EL (cell line): ENCODE measurements at places on chromosomes 5 and 9.

DNA sequence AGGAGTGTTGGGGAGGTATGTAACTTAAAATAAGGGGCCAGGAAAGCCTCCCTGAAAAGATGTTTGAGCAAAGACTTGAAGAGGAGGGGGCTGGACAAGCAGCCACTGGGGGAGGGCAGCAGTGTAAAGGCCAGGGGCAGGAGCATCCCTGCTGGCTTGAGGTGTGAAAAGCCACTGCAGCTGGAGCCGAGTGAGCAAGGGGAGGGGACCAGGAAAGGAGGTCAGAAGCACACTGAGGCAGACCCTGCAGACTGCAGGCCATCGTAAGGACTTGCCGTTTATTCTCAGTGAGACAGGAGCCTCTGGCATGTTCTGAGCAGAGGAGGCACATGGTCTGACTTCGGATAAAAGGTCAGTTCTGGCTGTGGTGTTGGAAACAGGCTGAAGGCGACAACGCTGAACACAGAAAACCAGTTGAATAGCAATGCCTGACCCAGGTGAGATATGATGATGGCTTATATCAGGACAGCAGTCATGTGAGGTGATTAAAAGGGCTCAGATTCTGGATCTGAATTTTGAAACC, 10.2 kb upstream of the ERGIC1 start:
- DNase-seq = no peak

DNA sequence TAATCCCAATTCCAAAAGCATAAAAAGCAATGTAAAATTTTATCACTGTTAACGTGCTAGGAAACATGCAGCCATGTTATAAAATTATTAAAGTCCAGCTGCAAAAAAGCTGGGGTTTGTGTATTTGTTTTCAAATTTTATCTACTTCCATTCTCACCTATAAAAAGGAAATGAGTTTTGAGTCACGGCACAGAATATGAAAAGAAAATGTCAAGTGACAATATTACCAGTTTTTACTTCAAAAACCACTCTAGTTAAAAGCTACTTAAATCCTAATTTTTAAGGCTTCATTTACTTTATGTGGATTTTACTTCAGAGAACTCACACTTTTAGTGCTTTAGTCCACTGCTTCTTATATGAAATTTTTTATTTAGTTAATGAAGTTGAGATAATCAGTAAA, 72.7 kb upstream of the IFNE start:
- no peak for DNase-seq

DNA sequence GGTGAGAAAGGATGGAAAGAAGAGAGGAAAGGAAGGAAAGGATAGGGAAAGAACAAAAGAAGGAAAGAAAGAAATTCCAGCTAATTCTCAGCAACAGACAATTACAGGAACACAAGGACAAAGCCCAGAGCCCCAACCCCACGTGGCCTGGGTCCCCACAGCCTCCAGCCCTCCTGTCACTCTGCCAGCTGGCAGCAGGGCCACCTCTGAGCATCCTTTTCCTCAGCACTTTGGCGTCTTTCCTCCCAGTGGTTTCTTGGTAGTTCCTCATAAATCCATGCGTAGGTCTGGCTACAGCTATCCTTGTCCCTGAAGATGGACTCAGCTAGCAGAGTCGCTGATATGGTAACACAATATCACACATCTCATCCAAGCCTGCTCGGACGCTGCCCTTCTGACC, 28.3 kb downstream of the ADAMTS2 start:
- DNase-seq = no peak

DNA sequence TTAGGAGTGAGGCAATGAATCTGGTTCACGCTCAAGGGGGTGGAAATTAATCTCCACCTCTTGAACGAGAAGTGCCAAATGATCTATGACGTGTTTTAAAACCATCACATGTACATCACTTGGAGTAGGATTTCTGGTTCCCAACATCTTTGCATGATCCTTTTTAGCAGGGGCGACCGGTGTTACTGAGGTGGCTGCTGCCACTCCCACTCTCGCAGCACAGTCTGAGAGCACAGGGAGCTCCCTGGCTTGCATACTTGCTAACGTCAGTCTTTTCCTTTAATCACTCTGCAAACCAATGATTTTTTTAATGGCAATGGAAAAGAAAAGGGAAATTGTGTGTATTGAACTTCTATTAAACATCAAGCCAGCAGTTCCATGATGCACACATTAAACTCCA, 624.4 kb downstream of the IRX1 start:
- DNase-seq = no peak

DNA sequence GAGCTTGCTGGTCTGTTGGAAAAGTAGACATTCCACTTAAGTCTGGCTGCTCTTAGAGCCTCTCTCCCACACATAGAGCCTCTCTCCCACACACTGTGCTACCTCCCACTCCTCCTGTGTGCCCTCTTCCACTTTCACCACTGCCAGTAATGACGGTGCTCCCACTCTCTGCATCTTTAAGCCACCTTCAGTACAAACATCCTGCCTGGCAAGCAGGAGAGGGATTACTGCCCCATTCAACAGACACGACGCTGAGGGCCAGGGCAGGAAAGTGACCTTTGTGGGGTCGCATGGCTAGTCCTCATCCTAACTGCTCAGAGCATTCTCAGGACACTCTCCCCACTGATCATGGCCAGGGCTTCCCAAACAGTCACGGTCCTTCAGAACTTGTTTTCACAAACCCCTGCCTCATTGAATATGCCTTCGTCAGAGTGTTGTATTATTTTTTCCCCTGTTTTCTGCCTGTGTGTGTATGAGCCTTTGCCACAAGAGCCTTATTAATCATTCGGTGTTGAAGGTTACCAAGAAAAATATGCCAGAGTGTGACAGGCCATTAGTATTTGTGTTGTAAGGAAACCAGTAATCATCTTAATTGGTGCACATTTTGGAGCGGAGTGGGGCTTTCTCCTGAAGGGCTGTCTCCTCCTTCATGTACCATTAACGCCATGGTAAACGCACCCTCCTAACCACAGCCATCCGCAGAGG, 87.1 kb upstream of the SAP30L start:
- no peak for DNase-seq

DNA sequence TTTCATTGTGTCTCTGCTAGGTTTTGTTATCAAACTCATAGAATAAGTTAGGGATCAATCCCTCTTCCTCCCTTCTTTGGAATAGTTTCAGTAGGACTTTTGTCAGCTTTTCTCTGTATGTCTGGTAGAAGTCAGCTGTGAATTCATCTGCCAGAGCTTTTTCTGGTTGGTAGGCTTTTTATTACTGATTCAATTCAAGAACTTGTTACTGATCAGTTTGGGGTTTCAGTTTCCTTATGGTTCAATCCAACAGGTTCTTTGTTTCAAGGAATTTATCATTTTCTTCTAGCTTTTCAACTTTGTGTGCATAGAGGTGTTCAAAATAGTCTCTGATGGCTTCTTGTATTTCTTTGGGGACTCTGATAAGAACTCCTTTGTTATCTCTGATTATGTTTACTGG, 221.7 kb downstream of the FGF10 start:
- no peak for DNase-seq

GRCh38 chr5:151040211-151040747, 19.9 kb downstream of the GPX3 start:
- no peak for DNase-seq

DNA sequence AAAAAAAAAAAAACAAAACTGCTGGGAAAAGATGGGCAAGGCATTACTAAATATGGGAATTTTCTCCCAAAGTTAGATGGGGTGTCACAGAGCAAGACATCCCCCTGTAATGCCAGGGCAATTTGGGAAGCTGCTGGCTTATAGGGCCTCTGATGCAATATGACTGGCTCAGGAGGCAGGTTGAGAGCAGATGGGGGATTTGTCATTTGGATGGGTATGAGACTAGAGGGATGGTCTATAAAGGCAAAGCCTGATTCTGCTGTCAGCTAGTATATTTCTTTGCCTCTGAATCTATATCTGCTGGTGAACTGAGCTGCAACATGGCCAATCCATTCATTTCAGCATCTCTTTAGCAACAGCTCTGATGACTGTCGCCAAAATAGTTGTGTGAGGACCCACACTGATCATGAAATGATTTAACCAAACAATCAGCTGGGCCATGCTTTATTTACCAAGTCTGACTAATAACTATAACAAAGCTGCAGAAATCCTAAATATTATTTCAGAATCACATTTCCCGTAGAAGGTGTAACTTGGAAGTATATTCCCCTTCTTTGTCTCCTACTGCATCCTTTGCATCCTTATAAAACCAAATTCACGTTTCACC, 455.1 kb upstream of the ZNF608 start:
- no peak for DNase-seq

DNA sequence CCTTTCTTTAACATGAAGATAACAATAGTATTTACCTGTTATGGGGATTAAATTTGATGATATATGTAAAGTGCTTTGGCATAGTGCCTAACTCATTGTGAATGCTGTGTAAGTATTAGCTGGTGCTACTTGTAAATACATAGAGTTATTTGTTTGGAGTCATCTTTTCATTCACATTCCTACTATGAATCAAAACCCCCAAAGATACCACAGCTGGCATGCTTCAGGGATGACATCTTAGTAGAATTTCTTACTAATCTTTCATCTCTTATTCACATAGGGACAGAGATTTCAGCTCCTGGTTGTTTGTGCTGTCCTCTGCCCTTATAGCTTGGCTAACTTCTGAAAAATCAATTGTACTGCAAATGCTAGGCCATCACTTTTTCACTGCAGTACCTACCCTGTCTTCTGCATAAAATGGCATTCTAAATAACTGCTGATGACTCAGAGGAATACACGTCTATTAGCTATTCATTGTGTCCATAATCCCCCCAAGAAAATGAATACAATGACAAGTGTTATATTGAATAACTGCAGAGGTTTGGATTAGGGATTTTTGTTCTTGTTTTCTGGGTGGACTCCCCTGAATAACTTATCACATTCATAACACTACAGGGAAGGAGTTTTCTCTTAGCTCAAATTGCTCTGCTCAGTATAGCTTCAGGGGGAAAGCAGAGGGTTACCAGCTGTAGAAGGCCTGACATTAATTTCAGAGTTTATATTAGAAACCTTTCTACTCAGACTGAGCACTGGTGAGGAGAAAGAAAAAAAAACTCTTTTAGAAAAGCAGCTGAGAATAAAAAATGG, 192.2 kb upstream of the C9orf72 start:
- no peak for DNase-seq

- DNase-seq = no peak
Measured at GRCh38 chr5:180623411-180623834, 26.0 kb downstream of the FLT4 start.

DNA sequence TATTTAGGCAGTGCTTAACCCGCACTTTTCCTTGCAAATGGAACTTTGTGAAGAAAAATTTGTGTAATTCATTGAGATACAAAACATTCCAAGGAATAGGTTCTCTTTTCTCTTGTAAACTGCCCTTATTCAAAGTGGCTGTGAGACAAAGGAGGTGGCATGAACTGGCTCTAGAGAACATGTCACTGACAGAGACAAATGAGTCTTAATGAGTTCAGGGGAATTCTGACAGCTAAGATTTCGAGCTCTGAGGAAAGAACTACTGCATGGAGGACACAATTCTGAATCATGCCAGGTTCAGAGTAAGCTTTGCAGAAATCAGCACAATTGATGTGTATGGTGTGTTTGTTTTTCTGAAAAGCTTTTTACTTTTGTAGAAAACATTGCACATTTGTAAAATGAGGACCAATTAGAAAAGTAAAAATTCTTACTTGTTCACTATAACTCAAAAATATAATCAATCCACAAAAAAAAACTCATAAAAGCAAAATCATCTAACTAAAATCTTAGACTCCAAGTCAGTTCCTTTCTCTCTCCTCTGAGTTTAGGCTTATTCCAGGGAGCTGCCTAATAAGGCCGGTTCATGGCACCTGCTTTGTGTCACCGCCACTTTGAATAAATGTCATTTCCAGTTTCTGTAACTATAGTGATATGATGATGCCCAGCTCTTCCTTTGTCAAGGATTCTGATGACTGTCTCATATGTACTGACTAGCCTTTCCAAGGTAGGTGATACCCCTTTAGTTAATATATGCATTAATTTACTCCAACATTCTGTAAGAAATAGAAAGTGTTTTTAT, 163.2 kb downstream of the HCN1 start:
- no peak for DNase-seq

GRCh38 chr9:137365552-137366444, 57.2 kb downstream of the EXD3 start:
- no peak for DNase-seq

GRCh38 chr5:118115791-118116190, 872.6 kb downstream of the DTWD2 start:
- DNase-seq = peak; percentile 69

- DNase-seq = no peak
Measured at GRCh38 chr5:134462047-134462575, 50.4 kb upstream of the CDKN2AIPNL start.

DNA sequence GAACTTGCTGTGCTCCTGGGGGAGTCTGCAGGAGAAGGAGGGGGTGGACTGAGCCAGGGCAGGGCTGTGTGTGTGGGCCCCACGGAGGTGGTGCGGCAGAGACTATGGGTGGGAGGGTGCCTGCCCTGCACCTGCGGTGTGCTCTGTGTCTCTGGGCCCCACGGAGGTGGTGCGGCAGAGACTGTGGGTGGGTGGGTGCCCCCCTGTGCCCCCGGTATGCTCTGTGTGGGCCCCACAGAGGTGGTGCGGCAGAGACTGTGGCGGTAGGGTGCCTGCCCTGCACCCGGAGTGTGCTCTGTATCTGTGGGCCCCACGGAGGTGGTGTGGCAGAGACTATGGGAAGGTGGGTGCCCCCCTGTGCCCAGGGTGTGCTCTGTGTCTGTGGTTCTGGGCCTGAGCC, 103.7 kb downstream of the EHMT1 start:
- DNase-seq = no peak

GRCh38 chr9:121272401-121272948, 4.5 kb downstream of the GSN start:
- DNase-seq = no peak

- DNase-seq = no peak
Measured at GRCh38 chr9:120873512-120873911, 3.5 kb downstream of the PHF19 start.

- no peak for DNase-seq
Measured at GRCh38 chr9:82457891-82458290, 469.3 kb downstream of the SPATA31D1 start.

- no peak for DNase-seq
Measured at GRCh38 chr9:21461377-21461776, 20.7 kb downstream of the IFNE start.

- DNase-seq = peak; percentile 25
Measured at GRCh38 chr5:43215073-43215631, 23.1 kb downstream of the NIM1K start.

DNA sequence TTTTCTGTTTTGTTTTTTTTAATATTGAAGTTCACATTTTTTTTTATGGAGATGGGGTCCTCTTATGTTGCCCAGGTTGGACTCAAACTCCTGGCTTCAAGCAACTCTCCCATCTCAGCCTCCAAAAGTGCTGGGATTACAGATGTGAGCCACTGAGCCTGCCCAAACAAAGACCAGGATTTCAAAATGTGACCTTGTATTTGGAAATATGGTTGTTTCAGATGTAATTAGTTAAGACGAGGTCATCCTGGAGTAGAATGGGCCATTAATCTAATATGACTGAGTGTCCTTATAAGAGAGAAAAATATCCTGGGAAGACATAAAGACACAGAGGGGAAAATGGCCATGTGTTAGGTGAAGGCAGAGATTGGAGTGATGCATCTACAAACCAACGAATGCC, 340.5 kb downstream of the RAB3C start:
- no peak for DNase-seq

- no peak for DNase-seq
Measured at GRCh38 chr9:74721696-74722660, 165.7 kb downstream of the TRPM6 start.
